ENCODE measurements at places on chromosomes 3 and 15.

DNA sequence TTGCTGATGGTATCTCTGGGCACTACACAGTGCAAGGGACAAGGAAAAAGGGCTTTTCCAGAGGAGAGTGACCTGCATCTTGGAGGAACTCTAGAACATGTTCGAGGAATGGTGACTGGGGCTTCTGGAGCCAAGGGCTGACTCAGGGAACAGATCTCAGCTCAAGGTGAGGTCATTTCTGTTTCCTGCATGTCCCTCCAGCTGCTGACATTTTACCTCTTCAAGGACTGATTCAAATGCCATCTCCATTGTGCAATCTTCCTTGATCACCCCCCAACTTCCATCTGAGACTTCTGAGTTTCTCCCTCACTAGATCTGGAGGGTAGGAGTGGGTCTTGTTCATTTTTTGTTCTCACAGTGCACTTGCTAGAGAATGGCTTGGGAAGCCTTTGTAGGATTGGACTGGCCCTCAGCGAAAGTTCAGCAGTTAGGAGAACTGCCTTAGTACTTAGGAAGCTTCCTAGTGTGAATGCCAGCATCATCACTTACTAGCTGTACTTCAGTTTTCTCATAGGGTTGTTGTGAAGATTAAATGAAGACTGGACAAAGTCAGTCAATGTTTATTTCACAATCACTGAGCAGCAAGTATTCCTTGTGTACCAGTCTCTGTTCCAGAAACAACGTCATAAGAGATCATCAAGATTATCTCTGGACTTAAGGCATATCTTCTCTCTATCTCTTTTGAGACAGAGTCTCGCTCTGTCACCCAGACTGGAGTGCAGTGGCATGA lies 2.6 kb upstream of the IDH3A start:
- no peak overlapping the region for H3K27ac ChIP-seq
- H3K27me3 ChIP-seq: no peaks in the 10 kb centered on the region
- H3K4me3 ChIP-seq: no peak overlapping the region
- H3K36me3 ChIP-seq: no peaks in the 10 kb centered on the region
- DNase-seq: peak; percentile 37
- peaks cover 25% of the 10 kb centered on the region for H3K4me1 ChIP-seq

GRCh38 chr3:100425316-100425715 lies 24.0 kb downstream of the LNP1 start:
- H3K27ac ChIP-seq: no peak overlapping the region
- H3K36me3 ChIP-seq: no peaks in the 10 kb centered on the region
- peaks cover 25% of the 10 kb centered on the region for H3K4me1 ChIP-seq
- H3K27me3 ChIP-seq: no peaks in the 10 kb centered on the region

DNA sequence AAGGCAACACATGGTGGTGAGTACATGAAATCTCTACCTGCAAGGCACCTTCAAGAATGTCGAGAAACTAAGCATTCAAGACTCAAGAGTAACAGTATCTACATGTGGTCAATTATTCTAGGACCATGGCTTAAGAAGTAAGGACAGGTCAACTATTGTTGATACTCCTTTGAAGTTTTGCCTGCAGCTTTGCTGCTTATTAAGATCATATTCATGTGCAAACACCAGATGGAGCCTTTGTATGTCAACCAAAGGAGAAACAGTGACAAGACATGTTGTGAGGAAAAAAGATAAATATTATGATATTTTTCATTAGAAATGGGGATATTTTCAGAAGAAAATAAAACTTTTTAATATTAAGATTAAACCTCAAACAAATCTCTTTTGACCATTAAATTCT lies 52.3 kb upstream of the FGF7 start:
- H3K4me1 ChIP-seq: no peaks in the 10 kb centered on the region
- no peaks in the 10 kb centered on the region for H3K36me3 ChIP-seq

GRCh38 chr3:139421460-139421859 lies 32.0 kb upstream of the COPB2 start:
- no peaks in the 10 kb centered on the region for H3K27me3 ChIP-seq
- no peak overlapping the region for H3K4me3 ChIP-seq
- DNase-seq: no peak
- H3K4me1 ChIP-seq: peaks cover 36% of the 10 kb centered on the region

- no peak for DNase-seq
- H3K4me1 ChIP-seq: no peaks in the 10 kb centered on the region
- H3K27me3 ChIP-seq: no peaks in the 10 kb centered on the region
- H3K27ac ChIP-seq: no peak overlapping the region
These were observed 57.9 kb downstream of the APBA2 start for GRCh38 chr15:28943611-28944230.
